ENCODE measurements at places on chromosomes 4 and X.

GRCh38 chr4:185538806-185539205, 3.5 kb upstream of the PDLIM3 start:
- DNase-seq: no peak

GRCh38 chr4:155371432-155372043, 5.2 kb downstream of the MAP9 start:
- no peak for DNase-seq

- DNase-seq: no peak
Observed at GRCh38 chr4:155948541-155948940, 5.1 kb downstream of the CTSO start.

DNA sequence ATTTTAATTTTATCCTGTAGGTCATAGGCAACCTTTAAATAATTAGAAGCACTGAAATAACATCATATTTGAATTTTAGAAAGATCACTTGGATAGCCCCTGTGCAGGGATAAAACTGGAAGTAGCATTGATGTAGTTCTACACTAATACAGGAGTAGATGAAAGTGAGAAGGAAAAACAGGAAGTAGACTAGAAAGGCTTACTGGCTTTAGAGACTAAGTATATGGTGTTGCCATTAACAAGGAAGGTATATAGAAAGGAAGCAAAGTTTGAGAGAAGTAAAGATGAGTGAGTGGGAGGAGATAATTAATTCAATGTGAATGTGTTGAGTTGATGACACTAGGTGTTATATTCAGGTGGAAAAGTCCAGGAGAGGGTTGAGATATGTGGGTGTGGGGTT, 73.1 kb upstream of the EPGN start:
- DNase-seq: no peak

GRCh38 chr4:119659576-119659975, 31.0 kb upstream of the PDE5A start:
- DNase-seq: no peak

- no peak for DNase-seq
Observed at GRCh38 chr4:8168832-8169598, 10.4 kb upstream of the ABLIM2 start.

DNA sequence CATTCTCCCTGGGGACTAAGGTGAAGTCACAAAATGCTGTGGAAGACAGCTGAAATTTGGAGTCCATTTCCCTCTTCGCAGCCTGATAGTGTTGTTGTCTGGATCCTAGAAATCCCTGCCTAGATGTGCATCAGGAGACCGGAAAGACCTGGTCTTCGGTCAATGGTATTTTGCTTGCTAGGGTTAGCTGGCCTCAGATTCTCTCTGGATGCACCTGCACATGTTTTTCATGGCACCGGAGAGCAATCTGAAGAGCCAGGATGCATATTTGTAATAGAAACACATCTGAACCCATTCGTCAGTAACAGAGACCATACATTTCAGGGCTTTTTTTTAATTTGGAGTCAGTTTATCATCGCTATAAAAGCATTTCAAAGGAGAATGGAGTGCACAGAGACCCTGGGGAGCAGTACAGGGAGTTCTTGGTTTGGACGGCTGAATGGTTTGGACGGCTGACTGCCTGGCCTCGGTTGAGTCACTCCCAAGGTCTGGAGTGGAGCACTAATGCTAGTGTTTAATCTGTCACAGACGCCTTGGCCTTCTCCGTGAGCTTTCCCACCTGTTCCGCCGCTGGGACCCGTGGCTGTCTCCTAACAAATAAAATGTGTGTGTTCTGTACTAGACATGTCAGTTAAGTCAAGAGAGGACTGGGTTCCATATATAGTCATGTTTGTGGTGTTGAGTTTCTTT, 7.5 kb upstream of the PDLIM3 start:
- DNase-seq: no peak

DNA sequence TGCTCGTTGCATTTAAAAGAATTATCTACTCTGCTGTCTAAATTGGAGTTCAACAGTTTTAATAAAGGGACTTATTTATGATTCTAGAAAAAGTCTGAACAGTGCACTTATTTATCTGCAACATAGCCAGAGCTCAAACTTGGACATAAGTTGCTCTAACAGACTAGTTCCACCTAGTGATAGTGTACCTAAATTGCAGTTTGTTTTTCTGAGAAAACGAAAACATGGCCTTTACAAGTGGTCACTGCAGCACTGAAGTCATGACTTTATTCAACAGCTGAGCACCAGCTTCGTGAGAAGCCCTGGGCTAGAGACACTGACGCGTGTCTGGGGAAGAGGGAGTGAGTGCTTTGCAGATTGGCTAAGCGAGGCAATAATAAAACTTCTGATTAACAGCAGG, 77.3 kb upstream of the IGSF1 start:
- DNase-seq: no peak

GRCh38 chr4:4440333-4441061, 53.6 kb downstream of the NSG1 start:
- no peak for DNase-seq

- DNase-seq: no peak
Observed at GRCh38 chr4:40552536-40552935, 77.1 kb downstream of the RBM47 start.

- DNase-seq: no peak
Observed at GRCh38 chr4:55458611-55459010, 62.9 kb downstream of the TMEM165 start.

DNA sequence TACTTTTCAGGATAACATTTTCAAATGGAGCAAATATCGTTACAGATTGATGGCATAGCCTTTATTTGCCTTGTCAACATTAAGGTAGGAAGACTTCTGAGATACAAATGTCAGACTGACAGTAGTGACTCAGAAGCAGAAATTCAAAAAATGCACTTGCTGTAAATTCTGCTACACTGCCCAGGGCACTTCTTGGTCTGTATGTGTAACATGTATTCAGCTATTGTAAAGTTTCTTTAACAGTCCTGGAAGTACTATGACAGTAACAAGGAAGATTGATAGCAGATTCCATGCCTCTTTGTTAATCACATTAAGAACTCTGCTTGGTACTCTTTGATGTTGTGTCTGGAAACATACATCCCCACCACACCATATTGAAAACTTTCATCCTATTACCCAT, 69.6 kb upstream of the PCDH18 start:
- no peak for DNase-seq

DNA sequence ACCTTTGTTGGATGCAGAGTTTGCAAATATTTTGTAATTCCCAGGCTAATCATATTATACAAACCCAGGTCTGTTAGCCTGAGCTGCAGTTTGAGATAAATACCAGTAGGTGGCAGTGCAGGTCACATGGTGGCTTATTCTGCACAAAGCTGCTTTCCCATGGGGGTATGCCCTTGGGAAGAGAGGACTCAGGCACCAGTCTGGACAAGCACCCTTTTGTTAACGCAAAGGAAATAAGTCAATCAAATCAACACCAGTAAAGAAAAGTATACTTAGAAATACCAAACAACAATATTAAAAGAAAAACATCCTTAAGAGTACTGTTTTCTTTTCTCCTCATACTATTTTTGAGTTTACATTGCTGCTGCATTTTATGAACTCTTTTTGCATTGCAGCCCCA, 389.0 kb upstream of the ZFP42 start:
- DNase-seq: no peak

- DNase-seq: no peak
Observed at GRCh38 chr4:21469438-21470300, 478.9 kb downstream of the KCNIP4 start.

DNA sequence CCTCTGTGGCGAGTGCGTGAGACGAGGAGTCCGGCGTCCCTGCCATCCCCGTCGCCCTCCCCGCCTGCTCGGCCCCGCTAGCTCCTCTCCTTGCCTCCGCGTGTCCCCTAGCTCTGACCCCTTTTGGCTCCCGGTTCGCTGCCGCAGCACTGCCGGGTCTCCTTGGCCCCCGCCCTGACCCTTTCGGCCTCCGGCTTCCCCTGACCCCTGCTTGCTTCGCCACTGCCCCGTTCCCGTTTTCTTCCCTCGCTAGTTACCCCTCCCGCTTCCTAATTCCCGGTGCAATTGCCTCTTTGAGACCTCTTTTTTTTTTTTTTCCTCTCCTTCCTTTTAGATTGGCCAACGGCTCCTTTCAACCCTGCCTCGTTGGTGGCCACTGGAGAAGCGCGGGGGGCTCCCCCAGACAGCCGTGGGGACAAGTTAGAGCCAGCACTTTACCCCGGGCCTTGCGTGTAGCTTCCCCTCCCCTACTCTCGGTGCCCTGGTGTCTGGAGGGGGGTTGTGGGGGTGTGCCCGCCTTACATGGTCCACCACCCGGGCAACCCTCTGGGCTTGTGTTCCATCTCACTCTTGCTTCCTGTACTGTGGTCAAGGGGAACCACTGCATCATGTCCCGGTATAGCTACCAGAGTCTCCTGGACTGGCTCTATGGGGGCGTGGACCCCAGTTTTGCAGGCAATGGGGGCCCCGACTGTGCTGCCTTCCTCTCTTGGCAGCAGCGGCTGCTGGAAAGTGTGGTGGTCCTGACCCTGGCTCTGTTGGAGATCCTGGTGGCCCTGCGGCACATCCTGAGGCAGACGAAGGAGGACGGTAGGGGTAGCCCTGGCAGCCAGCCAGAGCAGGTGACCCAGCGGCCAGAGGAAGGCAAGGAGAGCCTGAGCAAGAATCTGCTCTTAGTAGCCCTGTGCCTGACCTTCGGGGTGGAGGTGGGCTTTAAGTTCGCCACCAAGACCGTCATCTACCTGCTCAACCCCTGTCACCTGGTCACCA, 548 bp downstream of the TMEM164 start:
- no peak for DNase-seq

GRCh38 chr4:127045861-127046260, 586.9 kb upstream of the INTU start:
- DNase-seq: no peak

DNA sequence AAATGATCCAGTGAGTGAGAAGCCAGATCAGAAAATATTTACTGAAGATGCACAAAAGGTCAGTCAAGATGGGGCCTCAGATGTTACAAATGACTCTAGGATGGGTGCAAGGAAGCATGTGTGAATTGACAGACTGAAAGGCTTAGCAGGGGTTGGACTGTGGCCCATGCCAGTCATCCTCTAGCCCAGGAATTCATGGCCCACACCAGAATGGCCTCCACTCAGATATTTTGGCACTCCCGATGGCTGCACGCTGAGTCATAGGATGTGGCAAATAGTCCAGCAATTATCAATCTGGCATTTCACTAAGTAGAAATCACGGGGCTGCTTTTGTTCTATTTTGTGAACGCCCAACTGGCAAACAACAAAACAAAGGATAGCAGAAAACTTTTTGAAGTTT, 406.5 kb downstream of the IQCM start:
- no peak for DNase-seq

- no peak for DNase-seq
Observed at GRCh38 chr4:19213388-19213787, 1038.3 kb upstream of the SLIT2 start.

DNA sequence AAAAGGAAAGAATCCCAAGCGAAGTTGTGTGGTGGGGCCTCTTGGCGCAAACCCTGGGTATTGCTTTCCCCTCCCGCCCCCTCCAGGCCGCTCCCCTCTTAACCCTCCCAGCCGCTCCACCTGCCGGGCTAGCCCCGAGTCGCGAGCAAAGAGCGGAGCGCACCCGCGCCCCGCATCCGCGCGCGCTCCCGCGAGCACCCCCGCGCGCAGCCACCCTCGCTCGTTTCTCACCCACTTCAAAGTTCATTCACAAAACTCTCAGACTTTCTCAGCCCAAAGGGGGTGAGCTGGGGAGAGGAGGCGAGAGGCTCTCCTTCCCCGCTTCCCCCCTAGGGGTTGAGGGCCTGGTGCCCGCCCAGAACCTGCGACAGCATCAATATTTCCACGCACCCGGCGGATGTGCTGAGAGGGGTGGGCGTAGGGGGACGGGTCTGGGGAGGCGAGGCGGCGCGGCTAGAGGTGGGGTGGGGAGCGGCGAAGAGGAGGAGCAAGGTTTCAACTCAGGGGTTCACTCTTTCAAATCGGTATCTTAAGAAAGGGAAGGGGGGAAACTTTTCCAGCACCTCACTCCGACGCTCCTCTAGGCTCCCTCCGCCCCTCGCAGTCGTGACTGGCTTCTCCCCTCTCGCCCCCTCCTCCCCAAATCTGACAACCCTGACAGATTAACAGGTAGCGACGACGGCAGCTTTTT, 1.8 kb downstream of the MAML3 start:
- DNase-seq: peak; percentile 77

GRCh38 chrX:150225756-150226155, 137.4 kb upstream of the MAMLD1 start:
- DNase-seq: no peak

- no peak for DNase-seq
Observed at GRCh38 chr4:151644622-151645021, 116.2 kb downstream of the GATB start.

- DNase-seq: no peak
Observed at GRCh38 chrX:10819973-10820372, 199.6 kb upstream of the MID1 start.

- DNase-seq: no peak
Observed at GRCh38 chr4:126431049-126431448, 1116.3 kb downstream of the FAT4 start.

- no peak for DNase-seq
Observed at GRCh38 chr4:156992943-156993342, 21.3 kb upstream of the PDGFC start.

- no peak for DNase-seq
Observed at GRCh38 chrX:153019166-153019565, 25.2 kb upstream of the PNMA5 start.

GRCh38 chr4:180674619-180675358, 1568.4 kb upstream of the TENM3 start:
- no peak for DNase-seq

DNA sequence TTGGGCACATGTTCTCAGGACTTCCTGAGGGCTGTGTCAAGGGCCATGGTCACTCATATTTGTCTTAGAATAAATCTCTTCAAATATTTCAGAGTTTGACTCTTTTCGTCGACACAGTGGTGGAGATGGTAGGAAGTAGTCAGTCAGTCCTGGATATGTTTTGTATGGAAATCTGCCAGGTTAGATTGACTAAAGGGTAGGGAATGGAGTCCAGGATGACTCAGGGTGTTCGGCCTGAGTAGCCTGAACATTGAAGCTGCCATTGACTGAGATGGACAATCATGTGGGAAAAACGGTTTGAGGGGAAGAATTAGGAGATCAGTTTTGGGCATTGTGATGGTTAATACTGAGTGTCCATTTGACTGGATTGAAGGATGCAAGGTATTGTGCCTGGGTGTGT, 177.1 kb upstream of the CENPE start:
- DNase-seq: no peak

DNA sequence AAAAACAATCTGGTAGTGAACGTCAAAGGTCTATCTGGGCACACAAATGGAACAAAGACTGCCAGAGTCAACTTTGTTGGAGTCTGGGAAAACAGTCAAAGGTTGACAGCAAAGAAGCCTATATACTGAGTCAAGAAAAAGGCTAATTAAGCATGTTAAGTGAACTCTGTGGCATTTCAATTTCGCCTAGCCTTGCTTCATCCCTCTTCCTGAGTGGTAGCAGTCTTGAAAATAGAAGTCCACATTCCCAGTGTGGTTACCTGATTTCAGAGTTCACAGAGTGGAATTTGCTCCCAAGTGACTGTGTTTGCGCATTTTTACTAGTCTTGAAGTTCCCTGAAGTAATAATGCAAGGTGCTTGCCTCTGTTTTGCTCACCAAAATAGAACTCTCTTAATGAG, 760.0 kb downstream of the FSTL5 start:
- DNase-seq: no peak
